Heart left ventricle (tissue), 16 donors: ENCODE measurements at places on chromosomes 16 and 17. TPM values are rescaled to one million over a fixed set of nuclear protein-coding genes. Genes with fewer than 3 reads are reported as not detected.
A peak's percentile ranks its signal among the peaks of the same experiment; 100 is the strongest.

MYH1 gene
- polyA plus RNA-seq: not detected

C17orf100 gene
- 0.84 TPM for polyA plus RNA-seq

TUBB3 gene
- 9.1 TPM for polyA plus RNA-seq

ASB16 gene
- polyA plus RNA-seq: 1.5 TPM

GP1BA gene
- 0.06 TPM for polyA plus RNA-seq

KRTAP1-5 gene
- polyA plus RNA-seq: not detected

ZFP3 gene
- polyA plus RNA-seq: 4.9 TPM

DNA sequence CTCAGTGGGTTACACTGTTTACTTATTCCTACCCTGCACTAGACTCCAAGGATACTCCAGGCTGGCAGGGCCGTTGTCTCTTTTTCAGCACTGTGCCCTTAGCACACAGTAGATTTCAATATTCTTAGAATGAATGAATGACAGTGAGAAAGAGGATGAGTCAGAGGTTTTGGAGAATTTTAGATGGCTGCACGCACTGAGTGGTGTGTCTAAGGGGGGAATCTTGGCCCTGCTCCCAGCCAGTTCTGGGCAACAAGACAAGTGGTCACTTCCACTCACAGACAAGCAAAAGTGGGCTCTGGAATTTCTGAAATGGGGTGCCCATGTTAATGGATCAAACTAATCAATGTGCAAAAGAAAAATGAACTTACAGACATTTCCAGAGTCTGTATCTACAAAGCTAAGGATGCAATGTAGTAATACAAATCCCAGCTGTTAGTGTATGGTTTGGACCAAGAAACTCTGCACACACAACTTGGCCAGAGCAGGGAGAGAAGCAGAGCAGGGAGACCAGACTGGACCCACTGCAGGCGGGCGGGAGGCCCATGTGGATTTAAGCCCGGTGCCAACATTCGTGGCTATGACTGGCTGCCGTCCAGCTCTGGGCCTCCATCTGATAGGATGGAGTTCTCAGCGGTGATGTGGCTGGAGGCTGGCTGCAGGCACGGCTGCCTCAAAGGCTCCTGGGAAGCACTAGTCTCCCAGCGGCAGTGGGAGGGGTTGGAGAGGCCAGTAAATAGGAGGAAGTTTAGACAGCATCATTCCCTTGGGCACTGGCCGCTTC lies 95.6 kb upstream of the CDYL2 start:
- peak; percentile 92 for DNase-seq

- DNase-seq: no peak
Measured at GRCh38 chr16:2954656-2955381, 9.3 kb upstream of the KREMEN2 start.

DNA sequence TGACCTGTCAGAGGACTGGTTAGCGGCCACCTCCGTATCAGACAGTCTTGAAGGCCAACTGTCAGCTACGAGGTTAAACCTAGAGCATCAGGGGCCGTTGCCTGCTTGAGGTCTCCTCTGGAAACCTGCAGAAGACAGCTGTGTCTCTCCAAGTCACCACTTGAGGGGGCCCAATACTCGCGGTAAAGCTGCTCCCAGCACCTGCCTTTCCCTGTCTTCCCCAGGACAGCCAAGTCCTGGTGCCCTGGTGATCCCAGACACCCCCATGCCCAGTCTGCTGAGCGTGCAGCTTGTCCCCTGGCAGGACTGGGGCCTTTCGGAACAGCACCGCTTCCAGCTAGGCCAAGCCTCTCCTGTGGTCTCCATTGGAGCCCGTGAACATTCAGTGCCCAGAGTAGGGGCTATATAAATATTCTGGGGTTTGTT lies 80.1 kb downstream of the DNAH17 start:
- peak; percentile 78 for DNase-seq

DNA sequence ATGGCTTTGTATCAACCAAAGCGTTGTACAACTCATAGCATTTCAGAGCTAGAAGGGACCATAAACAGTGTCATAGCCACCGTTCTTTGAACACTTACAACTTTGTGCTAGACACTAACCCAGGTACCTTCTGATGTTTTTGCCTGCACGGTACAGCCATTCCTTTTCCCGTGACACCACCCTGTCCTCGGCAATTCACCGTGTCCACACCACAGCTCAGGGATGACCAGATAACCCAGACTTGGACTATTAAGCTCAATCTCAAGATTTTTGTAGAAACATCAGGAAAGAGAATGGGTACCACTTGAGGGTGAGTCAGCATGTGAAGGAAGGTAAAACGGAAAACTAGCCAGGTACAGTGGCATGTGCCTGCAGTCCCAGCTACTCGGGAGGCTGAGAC lies 9.8 kb upstream of the CBFB start:
- DNase-seq: no peak

DNA sequence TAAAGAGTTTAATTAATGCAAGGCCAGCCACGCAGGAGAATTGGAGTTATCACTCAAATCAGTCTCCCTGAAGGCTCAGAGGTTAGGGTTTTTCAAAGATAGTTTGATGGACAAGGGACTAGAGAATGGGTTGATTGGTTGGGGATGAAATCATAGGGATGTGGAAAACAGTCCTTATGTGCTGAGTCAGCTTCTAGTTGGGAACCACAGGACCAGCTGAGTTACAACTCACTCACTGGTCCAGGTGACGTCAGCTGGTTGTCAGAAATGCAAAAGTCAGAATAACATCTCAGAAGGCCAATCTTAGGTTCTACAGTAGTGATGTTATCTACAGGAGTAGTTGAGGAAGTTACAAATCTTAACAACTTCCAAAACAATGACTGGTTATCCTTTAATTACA lies 47.6 kb downstream of the CPD start:
- no peak for DNase-seq

DNA sequence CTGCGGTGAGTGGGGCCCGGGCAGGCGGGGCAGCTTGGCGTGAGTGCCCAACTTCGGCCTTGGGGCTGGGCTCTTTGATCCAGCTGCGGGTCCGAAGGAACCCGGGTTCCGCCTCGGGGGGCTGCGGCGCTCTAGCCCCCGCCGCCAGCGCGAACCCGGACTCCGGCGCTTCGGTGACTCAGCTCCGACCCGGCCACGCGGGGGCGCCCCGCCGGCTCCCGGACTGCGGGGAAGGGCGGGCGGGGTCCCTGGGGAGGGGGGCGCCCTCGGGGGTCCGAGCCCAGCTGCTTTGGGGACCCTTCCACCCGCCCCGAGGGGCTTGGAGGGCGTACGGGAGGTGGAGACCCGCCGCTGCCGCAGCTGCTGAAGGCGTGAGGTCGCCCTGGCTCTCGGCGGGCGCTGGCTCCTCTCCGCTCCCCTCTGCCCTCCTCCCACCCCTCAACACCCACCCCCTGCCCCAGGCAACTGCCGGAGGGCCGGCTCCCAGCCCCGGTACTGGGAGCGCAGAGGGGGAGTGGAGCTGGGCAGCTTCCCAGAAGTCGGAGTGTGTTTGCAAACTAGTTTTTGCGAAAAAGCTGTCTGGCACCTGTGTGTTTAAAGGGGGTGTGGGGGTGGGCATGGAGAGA lies 516 bp downstream of the CPNE2 start:
- peak; percentile 63 for DNase-seq

- DNase-seq: peak; percentile 91
Measured at GRCh38 chr17:77372444-77373298, 231.9 kb downstream of the SEC14L1 start.

DNA sequence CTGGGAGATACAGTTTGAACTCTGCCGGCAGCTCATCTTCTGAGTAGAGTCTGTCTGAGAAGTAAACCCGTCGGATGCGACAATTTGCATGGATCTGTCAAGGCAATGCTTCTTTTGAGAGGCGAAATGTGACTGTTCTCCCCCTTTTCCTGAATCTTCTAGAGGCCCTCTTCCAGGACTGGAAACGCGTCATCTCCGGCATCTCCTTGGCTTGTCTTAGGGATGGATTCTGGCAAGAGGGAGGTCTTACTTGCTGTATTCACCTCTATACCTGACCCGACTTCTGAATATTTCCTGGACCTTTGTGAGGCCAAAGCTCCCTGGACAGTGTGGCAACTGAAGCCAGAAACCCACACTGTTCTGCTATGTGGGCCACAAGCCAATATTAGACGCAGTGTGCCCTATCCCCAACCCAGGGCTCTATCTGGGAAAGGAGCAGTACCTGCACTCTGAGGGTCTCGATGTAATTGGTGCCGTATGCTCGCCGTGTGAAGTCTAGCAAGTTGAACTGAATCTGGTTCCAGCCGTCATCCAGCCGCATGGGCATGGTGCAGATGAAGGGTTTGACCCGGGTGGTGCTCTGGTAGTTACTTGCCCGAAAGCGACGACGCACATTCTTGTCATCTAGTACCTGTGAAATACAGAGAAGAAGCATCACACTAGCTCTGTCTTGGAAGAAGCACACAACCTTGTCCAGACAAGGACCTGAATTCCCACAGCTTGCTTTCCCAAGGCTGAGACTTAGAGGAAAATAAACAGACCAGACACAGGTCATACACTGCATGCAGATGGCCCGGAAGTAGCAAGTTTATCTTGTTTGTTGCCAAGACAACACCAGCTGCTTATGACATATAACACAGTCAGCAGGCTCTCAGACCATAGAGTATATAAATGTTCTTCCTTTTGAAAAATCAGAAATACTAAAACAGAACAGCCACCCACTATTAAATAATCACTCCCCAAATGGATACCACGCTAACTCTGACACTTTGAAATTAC lies 14.1 kb downstream of the CFAP20 start:
- no peak for DNase-seq

DNA sequence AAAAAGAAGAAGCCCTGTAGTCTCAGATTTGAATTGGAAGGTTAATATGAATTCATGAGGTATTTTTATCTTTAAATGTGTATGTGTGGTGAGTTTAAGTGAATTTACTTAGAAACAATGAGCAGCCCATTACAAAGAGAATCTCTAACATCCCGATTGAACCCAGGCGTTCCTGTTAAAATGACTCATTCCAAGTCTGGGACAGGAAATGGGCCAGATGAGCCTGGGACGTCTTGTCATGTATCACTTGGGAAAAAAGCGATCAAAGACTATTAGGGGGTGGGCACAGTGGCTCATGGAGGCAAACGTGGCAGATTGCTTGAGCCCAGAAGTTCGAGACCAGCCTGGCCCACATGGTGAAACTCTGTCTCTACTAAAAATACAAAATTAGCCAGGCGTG lies 81.6 kb downstream of the SEC14L1 start:
- DNase-seq: no peak

- DNase-seq: no peak
Measured at GRCh38 chr16:85527767-85528297, 85.3 kb upstream of the GSE1 start.

GRCh38 chr16:2933701-2934100 lies 22.0 kb downstream of the FLYWCH1 start:
- DNase-seq: no peak

- DNase-seq: no peak
Measured at GRCh38 chr16:13056607-13057006, 155.2 kb downstream of the SHISA9 start.

- no peak for DNase-seq
Measured at GRCh38 chr16:78386557-78387324, 287.3 kb downstream of the WWOX start.

- no peak for DNase-seq
Measured at GRCh38 chr16:88561485-88562359, 8.5 kb upstream of the ZC3H18 start.
